Bladder microvascular endothelial cell (primary cell): ENCODE measurements at places on chromosomes 11 and 22. TPM values are rescaled to one million over a fixed set of nuclear protein-coding genes. Genes with fewer than 3 reads are reported as not detected.

Gene MMP11
- total RNA-seq = 1.9 and 8.6 TPM in 2 replicates

Gene ROBO3
- total RNA-seq = 3.7 and 9.2 TPM in 2 replicates

Gene TRPC6
- 0.65 and 106 TPM in 2 replicates for total RNA-seq

Gene APOL3
- total RNA-seq = 113 and 194 TPM in 2 replicates

Gene DUSP18
- total RNA-seq = 8.4 and 15.5 TPM in 2 replicates

Gene MRGPRF
- under 0.01 and 0.06 TPM in 2 replicates for total RNA-seq

Gene HEPN1
- total RNA-seq = 1.2 TPM in 1 of 2 replicates, not detected in the other

Gene SLC1A2
- not detected in 2 replicates for total RNA-seq

Gene POU2AF1
- total RNA-seq = not detected in 2 replicates

Gene OR2AT4
- not detected in 2 replicates for total RNA-seq

Gene MICAL2
- total RNA-seq = 51.0 and 248 TPM in 2 replicates

Gene PPARA
- total RNA-seq = 6.5 and 12.2 TPM in 2 replicates

Gene RAG1
- total RNA-seq = 0.81 and 1.4 TPM in 2 replicates

Gene ACRV1
- not detected in 2 replicates for total RNA-seq

Gene NAT10
- total RNA-seq = 10.4 and 30.9 TPM in 2 replicates

Gene NTM
- total RNA-seq = 0.06 and 0.32 TPM in 2 replicates

Gene FXYD6
- under 0.01 and 0.38 TPM in 2 replicates for total RNA-seq

Gene RIN1
- 2.9 and 4.0 TPM in 2 replicates for total RNA-seq
